GM04503 (cell line): ENCODE measurements at places on chromosomes 7 and 10.

GRCh38 chr10:132883391-132883881, 58.9 kb downstream of the CFAP46 start:
- no peak for DNase-seq

DNA sequence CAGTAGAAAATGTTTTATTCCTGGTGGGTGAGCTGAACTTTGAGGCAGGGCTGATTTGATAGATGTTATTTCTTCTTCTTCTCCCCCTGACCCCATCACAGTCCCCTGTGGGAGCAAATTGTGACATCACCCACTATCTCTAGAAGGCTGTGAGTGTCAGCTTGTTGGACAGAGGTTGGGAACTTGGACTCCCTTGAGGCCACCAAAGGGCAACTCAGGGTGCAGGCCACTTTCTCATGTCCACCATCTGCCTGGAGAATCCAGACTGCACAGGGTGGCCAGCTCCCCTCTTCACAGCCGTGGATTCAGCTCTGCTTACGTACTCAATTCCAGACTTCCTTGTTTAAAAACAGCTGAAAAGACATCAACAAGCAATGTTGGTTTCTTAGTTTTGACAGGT, 103.0 kb downstream of the LRRC18 start:
- no peak for DNase-seq

- DNase-seq = no peak
These were observed 9.5 kb upstream of the ASAH2 start for GRCh38 chr10:50260791-50261281.

GRCh38 chr10:76942628-76943416, 694.8 kb downstream of the KCNMA1 start:
- DNase-seq = no peak

GRCh38 chr7:142362349-142362748, 104.5 kb upstream of the PRSS58 start:
- DNase-seq = no peak

DNA sequence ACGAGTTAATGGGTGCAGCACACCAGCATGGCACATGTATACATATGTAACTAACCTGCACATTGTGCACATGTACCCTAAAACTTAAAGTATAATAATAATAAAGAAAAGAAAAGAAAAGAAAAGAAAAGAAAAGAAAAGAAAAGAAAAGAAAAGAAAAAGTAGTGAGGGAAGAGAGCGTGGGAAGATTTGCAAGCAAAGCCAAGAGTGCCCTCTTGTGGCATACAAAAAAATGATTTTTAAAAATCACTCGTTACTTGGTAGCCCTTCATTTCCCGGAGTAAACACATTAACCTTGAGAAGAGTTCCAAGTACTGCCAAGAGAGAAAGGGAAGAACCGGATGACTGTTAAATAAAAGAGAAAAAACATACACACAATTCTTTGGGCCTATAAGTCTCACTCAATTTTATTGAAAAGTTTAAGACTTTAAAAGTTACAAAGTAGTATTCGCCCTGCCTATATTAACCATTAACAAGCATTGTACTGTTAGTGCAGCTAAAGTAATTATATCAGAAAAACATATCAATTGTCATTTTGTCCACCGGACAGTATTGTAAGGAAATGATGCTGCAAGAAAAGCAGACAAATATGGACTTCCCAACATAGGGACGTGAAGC, 6.2 kb upstream of the CH25H start:
- DNase-seq = no peak

- no peak for DNase-seq
These were observed 247.3 kb upstream of the HPS1 start for GRCh38 chr10:98694014-98694413.

DNA sequence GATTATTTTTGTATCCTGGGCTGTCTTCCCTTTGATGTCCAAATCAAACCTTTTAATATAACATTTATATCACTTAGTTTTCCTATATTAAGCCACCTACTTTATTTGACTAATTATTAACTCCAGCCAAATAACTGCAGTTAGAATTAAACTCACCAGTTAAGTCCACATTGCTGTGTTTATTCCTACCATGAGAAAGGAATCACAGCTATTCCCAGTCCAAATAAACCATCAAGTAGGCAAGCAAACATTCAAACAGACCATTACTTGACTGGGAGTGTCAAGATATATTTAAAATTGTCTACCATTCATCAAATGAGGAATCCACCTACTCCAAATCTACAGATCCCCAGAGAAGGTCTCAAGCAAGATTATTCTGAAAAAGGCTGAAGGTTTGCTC, 22.4 kb downstream of the PDE1C start:
- DNase-seq = no peak

DNA sequence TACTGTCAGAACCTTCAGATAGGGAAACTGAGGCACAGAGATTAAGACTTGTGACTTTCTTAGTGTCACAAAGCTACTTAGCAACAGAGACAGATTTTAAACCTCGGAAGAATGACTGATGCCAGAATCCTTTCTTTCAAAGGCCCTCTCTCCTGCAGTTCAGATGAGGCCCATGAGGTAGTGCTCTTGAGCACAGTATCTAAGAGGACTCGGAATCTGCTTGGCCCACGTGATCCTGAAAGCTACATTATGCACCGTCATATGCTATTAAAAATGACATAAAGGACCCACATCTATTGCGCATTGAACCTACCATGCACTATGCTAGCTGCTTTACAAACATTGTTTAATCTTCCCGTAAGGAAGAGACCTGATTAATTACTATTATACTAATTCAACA, 355.9 kb downstream of the SFMBT2 start:
- no peak for DNase-seq

DNA sequence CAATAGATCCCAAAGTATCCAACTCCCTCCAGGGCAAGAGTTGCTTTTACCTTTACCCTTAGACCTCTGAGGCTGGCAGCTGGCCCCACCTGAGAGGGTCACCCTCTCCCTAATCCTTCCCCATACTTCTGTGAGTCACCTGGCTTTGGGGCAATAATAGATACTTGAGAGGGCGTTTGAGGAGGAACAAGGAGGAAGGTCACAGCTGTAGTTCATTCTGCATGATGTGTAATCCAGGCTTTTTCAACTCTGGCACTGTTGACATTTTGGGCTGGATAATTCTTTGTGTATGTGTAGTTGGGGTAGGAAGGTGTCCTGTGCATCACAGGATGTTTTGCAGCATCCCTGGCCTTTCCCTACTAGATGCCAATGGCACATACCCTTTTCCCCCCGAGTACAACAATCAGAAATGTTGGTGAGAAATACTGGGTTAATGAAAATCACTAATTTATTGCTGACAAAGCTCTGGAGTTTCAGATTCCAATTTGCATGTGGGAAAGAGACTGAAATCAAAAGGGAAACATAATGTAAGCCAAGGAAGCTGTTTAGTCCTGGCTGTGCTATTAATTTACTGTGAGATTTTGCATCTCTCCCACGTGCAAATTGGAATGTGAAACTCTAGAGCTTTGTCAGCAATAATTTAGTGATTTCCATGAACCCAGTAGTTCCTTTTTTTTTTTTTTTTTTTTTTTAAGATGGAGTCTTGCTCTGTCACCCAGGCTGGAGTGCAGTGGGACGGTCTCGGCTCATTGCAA, 3.6 kb downstream of the BLVRA start:
- no peak for DNase-seq

DNA sequence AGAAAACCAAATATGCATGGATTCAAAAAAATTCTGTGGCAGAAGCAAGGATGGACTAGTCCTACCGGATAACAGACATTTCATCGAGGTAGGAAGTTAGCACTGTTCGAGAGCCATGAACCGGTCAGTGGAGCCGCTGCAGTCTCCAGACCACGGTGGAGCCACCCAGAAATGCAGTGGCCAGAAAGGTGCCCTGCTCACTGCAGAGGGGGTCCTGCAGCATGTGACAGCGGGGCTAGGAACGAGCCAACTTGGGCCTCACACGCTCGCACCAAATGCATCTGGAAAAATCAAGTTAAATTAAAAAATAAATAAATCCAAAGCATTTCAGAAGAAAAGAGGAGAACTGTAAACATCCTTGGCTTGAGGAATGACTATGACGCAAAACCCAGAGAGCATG, 13.1 kb upstream of the CFAP46 start:
- DNase-seq = no peak

GRCh38 chr10:74061104-74061503, 63.2 kb downstream of the VCL start:
- no peak for DNase-seq

GRCh38 chr7:131026297-131027000, 292.4 kb upstream of the KLF14 start:
- no peak for DNase-seq

DNA sequence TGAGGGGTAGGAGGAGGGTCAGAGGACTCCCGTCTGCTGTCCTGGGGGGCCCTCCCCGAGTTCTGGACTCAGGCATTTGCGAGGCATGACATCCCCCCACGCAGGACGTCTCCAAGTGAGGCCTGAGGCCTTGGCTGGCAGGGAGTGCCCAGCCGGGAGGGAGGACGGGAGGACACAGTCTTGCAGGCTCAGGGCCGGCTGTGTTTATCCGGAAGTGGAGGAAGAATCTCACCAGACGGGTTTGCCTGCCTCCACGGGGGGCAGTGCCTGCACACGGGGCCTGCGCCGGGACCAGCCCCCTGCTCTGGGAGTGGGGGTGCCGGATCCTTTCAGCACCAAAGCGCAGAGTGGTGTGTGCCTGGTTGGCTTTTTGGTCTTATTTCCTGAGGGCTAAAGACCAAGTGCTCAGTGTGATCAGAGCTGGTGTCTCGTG, 10.9 kb downstream of the PWWP2B start:
- DNase-seq = no peak

- DNase-seq = no peak
These were observed 46.7 kb downstream of the PALS2 start for GRCh38 chr7:24619978-24620377.

DNA sequence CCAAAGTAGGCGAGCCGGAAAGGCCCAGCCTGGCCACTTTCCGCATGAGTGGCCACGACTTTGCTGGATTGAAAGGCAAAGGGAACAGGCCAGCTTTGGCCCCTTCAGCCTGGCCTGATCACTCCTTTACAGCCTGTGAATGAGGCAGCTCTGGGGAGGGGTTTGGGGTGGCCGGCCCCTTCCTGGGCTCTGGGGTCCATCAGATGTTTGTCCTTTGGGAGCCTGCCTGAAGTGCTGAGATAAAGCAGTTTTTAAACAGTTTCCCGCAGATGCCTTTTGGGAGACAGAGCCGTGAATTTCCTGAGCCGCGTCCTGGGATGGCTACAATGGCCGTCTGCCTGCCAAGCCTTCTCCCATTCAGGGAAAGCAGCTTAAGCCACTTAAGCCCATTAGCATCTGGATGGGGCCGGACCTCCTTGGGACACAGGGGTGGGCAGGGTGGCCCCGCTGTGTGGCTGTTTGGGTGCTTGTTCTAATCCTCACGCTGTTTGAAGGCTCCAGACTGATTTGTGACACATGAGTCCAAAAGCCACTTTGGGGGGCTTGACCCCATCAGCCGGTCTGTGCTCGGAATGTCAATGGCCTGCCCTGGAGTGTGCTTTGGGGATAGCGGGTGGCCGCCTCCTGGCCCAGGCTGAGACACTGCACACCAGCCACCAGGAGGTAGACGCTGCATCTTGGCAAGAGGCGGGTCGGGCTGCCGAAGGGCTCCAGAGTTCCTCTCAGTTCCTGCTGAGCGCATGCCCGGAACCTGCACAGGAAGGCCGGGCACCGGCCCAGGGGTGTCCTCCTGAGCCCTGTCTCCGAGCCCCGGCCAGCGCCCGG, 38.9 kb downstream of the NKX6-2 start:
- DNase-seq = no peak

DNA sequence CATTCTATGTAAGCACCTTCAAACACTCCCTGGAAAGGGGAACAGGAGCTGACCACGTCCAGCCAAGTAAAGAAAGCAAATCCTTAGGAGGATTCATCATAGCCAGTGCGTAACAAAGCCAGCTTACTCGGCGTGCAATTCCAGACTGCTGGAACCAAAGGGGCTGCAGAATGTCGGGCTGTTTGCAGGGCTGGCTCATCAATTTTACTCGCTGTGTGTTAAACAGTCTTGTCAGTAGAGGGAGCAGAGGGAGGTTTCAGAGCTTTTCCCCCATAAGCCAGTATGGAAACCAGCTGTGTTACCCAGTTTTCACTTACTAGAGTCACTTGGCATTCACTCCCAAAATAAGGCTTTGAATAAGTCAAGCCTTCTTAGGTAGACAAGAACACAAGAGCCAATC, 127.1 kb downstream of the KMT2E start:
- DNase-seq = peak; percentile 33

DNA sequence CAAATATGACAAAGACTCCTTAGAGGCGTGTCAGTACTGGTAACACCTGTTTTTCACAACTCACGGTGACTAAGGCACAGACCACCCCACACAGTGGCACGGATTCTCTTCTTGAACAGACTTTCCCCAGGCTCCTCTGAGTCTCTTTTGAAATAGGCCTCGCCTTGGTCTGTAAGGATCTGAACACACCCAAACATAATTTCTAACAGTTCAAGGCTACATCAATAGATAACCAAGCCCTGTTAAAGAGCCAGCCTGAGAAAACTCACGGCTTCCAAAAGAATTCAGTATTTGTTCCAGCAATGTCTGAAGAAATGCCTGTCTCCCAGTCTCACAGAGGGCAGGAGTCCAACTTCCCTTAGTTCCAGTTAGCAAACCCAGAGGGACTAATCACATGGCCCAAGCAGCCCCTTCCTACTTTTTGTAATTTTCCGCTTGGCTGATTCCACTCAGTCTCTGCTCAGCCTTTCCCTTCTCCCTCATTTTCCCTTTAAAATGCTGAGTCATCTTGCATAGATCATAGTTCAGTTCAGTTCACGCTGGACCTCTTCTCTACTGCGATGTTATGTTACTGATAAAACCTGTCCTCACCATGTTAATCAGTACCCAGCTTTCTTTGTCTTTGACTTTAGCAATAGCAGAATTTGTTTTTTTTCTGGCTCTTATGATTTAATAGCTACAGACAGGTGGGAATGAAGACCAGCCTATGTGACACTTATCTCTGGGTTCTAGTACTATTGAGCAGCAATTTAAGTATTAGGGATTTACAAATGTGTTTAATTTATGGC, 22.6 kb upstream of the AKR1C3 start:
- DNase-seq = peak; percentile 95

DNA sequence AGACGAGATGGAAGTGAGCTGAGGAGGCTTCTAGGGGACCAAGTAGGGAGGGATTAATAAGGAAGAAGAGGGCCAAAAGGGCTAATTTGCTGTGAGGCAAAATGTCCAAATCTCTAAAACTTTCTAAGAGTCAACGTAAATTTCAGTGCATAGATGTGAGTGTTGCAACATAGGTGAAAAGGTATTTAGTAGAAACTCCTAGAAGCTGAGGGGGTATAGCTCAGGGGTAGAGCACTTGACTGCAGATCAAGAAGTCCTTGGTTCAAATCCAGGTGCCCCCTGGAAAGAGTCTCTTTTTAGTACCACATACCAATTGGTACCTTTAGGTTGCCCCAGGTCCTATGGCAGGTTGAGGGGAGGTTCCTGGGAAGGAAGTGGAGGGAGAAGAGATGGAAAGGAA, 48.7 kb upstream of the ZNF746 start:
- no peak for DNase-seq
